ENCODE measurements at places on chromosomes 5 and 9.

GRCh38 chr9:99127356-99128132, 22.6 kb downstream of the TGFBR1 start:
- DNase-seq, result no peak

DNA sequence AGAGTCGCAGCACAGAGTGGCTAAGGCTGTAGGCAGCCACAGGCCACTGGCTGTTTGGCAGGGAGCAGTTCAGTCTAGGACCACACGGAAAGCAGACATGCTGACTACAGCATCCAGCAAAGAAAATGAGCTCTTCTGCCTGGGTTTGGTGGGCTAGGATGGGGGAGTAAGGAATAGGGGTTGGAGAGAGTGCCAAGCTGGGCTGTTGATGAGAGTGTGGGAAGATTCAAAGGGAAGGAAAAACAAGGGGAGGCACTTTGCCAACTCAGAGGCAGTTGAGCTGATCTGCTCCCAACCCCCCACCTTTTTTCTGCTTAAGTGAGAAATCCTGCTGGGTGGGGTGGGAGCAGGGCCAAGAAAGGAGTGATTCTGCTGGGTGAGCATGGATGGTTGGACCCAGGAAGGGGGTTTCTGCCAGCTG, 35.9 kb downstream of the SVEP1 start:
- no peak for DNase-seq

- no peak for DNase-seq
These were observed 241.2 kb downstream of the FAM114A2 start for GRCh38 chr5:153797484-153797883.

DNA sequence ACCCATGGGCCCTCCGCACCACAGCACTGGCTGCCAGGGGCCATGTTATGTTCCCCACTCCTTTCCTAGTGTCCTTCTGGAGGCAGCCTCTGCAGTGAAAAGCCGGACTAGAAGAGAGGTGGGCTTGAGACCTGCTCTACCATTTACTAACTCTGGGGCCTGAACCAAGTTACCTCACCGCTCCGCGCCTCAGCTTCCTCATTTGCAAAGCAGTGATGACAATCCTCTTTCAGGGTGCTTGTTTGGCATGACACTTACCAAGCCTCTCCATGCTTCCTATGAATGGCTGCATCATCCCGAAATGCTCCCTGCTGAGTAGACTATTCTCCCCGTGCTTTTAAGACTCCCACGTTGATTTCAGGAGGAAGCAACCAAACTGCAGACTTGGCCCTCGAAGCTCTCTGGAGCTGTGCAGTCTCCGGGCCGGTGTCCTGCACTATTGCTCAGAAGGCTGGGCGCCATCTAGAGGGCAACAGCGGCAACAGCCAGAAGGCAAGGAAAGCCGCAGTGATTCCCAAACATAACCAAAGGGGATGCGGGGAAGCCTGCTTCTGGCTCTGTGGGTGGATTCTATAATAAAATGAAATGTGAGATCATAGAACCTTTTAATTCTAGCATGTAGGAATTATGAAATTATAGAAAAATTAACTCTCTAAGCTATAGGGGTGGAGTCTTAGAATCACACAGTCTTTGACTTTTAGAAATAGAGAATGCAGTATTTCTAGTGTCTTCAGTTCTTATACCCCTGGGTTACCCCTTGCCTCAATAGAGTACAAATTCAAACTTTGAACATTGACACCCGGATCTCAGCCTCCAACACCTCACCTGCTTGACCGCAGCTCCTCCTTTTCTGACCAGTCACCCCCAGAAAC, 599.8 kb upstream of the BRINP1 start:
- DNase-seq, result peak; percentile 80
